ENCODE measurements at places on chromosomes 2 and 18.

DNA sequence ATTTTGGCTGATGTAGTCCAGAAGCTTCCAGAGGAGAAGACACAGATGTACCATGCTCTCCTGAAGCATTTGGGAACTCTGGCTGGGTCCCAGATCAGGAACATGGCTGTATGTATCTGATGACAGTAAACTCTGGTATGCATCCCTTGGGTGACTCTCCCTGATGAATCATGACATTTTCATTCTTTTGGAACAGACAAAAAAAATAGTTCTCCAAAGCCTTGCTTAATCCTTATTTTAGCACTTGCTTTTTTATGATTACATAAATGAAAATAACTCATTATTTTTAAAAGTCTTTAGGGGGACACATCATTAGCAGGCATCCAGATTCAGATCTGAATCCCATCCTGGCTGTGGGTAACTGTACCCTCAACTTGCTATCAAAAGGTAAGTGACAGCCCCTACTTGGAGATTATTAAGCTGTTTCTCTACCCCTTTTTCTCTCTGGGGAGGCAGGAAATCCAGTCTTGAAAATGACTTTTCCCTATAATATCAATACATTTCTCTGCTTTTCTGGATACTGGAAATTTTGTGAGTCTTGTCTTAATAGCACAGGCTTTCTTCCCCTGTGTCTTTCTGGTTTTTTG lies 23.3 kb downstream of the AOX1 start:
- DNase-seq: no peak

DNA sequence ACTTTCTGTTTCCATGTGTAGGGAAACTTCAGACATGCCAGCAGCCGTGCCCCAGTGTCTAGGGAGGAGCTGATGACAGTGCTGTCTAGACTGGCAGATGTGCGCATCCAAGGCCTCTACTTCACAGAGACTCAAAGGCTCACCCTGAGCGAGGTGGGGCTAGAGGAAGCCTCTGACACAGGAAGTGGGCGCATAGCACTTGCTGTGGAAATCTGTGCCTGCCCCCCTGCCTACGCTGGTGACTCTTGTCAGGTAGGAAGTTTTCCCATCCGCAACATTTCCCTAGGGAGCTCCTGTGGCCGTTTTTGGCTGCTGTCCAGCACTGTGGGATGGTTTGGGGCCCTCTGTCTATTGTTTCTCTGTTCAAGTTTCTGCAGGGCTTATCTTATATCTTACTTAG lies 143.1 kb upstream of the TTC39C start:
- DNase-seq: peak; percentile 57

- DNase-seq: no peak
Measured at GRCh38 chr2:112108178-112108832, 29.9 kb upstream of the FBLN7 start.

GRCh38 chr2:227464851-227465250 lies 7.1 kb upstream of the AGFG1 start:
- DNase-seq: no peak

GRCh38 chr18:6650747-6651146 lies 78.8 kb upstream of the ARHGAP28 start:
- no peak for DNase-seq

DNA sequence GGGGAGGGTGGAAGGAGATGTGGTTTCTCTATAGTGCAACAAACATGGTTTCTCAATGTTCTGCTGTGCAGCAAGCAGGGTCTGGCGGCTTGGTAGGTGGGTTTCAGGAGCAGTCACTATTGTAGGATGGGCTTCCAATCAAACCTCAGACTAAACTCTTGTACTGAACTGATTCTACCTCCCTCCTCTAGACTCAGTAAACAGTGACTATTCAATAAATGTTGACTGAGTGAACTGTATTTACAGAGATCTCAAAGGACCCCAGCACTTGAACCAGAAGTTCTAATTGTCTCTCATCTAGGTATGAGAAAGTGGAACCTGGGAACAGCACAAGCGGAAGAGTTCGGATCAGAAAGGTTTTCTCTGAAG lies 26.8 kb upstream of the CYP27A1 start:
- DNase-seq: no peak

DNA sequence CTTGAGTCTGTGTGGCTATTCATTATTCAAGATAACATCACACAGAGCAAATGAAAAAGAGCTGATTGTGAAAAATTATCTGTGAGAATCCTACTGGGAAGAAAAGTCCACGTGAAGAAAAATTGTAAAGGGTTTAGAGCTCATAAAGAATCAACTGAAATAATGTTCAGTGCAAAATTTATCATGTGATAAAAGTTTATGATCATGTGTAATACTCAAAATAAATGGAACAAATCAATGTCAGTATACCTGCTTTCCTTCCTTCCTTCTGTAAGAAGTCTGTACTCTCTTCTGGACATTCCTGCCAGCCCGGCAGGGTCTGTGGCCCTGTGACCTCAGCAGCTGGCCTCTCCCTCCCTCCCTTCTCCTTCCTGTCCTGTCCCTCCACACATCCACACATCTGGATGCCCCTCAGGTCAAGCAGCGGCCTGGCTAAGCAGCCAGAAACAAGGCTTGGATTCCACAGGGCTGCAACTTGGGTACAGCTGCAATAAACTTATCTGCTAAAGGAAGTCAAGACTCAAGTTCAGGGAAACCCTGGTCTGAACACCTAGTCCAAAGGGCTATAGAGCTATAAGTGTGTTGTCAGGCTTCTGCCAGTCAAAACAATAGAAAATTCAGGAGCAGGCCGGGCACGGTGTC lies 172.1 kb downstream of the MREG start:
- no peak for DNase-seq

DNA sequence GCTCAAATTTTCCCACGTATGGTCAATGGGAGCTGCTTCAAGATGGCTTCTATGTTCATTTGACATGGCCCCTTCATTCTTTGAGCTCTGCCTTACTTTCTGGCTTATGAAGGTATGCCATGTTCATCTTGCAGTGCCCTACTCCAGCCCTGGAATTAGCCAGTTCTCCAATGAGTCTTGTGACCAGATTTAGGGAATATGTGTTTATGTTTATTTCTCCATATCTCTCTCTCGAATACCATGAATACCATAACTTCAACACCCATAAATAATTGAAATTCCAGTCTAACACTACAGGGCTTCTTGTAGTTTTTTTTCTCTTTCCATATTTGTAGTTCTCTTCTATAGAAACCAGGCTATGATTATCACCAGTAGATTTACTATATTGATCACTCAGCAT lies 39.7 kb downstream of the EPB41L5 start:
- DNase-seq: no peak

All from stimulated activated CD8-positive, alpha-beta memory T cell treated with anti-CD3 and anti-CD28 coated beads, Interleukin-12 subunit alpha, Interleukin-12 subunit beta, amount 100 ng/mL, for 1 hour (primary cell).